ENCODE measurements at places on chromosomes 6 and 20.

GRCh38 chr6:23394681-23395080 is 731.3 kb upstream of the NRSN1 start:
- no peak for DNase-seq

DNA sequence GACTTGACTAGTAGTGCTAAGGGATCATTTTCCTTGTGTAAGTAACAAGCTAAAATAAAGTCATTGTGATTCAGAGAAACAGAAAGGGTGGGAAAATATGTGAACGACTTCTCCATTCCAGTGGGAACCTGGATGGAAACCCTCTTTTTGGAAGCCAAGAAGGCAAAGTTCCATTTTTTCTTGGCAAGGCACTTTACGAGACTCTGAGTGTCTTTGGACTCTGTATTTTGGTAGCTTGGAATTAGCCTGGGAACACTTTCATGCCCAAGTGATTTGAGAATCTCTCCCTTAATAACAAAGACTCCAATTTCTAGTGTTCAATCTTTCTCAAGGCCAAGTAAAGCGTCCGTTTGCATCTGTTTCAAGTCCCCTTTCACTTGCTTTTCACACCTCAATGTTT is 100.5 kb upstream of the SASH1 start:
- peak; percentile 21 for DNase-seq

GRCh38 chr20:23541776-23542175 is 26.5 kb downstream of the CST9L start:
- no peak for DNase-seq

GRCh38 chr6:11902527-11902926 is 109.6 kb upstream of the HIVEP1 start:
- DNase-seq: no peak

GRCh38 chr6:162478192-162478671 is 249.3 kb downstream of the PRKN start:
- no peak for DNase-seq

DNA sequence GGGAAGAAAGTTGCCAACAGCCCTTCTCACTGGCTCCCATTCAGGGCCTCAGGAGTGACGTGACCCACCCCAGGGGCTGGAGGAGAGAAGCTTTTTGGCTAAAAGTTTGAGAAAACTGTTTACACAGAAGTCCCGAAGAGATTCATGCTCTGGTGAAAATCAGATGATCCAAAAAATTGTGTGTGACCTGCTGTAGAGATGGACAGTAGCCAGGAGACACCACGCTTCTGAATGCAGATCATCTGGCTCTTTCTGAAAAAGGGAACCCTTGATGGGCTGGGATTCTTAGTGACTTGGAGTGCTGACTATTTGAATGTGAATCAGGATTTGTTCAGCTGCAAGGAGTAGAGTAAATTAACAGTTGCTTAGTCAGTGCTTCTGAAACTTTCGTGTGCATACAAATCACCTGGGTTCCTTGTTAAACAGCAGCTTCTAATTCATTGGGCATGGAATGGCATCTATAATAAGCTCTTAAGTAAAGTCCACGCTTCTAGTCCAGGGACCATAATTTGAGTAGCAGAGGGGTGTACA is 265.1 kb downstream of the PREX1 start:
- no peak for DNase-seq

- no peak for DNase-seq
Observed at GRCh38 chr6:145491126-145491525, 244.2 kb downstream of the EPM2A start.

- no peak for DNase-seq
Observed at GRCh38 chr6:106197441-106197840, 111.3 kb downstream of the PRDM1 start.

DNA sequence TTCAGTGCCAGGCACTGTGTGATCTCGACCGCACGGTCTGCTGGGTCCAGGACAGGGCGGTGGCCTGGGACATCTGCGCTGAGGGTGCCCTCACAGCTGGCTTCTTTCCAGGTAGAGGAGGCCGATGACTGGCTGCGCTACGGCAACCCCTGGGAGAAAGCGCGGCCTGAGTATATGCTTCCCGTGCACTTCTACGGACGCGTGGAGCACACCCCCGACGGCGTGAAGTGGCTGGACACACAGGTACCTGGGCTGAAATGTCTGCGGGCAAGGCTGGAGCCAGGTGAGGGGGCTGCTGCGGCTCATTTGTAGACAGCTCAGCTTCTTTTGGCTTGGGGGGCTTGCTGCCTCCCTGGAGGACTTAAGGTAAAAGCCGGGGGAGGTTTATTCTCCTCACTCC is 26.6 kb downstream of the PYGB start:
- no peak for DNase-seq

GRCh38 chr20:63394069-63394919 is 33.1 kb upstream of the CHRNA4 start:
- DNase-seq: no peak

GRCh38 chr6:108543175-108543940 is 17.4 kb upstream of the FOXO3 start:
- no peak for DNase-seq

DNA sequence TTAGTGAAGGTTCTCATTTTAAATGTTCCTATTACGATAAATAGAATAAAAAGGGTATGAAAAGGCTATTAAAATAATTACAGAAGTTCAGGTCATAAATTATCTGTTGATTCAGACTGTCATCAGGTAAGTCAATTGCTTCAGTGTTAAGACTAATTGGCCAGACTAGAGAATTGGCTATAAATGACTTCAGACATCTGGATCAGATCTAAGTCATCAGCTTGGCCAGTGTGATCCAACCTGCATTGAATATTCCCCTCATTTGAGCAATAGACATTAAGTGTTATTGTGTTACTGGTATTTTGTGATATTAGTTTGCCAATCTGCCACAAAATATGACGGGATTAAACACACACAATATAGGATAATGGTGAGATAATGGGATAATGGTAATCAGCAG is 377.6 kb upstream of the CITED2 start:
- DNase-seq: peak; percentile 24

GRCh38 chr20:6185268-6185667 is 62.4 kb upstream of the FERMT1 start:
- no peak for DNase-seq

DNA sequence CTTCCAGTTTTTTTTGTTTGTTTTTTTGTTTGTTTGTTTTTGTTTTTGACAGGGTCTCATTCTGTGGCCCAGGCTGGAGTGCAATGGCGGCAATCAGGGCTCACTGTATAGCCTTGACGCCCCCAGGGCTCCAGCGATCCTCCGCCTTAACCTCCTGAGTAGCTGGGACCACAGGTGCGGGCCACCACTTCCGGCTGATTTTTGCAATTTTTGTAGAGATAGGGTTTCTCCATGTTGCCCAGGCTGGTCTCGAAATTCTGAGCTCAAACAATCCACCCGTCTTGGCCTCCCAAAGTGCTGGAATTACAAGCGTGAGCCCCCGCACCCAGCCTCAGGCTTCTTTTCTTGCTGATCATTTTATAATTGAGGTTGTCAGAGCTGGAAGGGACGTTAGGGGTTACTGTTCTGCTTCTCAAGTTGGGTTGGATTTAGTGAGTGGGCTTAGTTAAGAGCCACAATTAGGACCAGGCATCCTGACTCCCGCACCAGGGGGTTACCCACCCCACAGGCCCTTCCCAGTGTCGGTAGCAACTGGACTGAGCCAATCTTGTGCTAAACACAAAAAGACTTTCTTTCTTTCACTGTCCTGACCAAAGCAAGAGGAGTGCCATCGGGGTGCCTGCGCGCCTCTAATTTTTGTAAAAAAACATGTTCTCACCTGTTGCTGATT is 13.1 kb upstream of the ZSCAN9 start:
- DNase-seq: no peak

Data from fibroblast of mammary gland (primary cell).